SHP77 treated with DMSO at 0.1 percent for 48 hours (cell line): ENCODE measurements at places on chromosomes 6 and 20.

DNA sequence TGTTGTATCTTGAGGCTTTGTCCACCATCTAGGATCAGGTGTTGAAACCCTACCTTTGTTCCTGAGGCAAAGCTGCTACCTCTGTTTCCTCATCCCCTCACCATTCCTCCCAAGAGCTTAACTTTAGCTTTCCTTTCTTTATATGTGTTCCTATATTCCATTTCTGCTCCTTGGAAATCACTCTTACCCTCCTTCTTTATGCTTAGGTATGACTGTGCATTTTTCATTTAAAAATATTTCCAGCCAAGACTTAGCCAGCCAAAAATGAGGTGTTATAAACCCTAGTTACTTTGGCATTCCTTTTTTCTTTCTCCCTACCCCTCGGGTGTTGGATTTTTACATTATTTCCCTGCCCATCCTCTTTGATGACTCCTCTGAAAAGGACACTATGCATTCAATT, 57.7 kb downstream of the TSBP1 start:
- DNase-seq = no peak

- no peak for DNase-seq
Measured at GRCh38 chr6:156464100-156464878, 312.9 kb upstream of the ARID1B start.

DNA sequence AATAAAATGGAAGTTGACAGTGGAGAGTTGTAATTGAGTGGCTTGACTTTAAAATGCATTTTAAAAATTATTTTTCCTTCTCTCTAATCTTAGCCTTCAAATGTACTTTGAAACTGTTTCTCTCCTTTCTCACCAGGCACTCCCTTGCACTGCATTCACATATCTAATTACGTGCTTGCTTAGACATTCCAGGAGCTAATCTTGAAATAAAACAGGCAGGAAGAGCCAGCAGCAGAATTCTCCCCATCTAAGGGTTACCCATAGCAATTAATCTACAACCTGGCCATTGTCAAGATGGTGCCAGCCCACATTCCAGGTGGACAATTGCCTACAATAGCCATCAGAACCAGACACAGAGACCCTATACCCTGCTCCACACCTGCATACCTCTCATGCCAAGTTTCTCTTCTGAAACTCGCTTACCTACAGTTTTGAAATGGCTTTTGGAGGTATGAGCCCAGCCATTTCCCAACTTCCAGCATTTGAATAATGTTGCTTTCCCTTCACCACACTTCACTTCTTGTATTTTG, 167.6 kb upstream of the GJE1 start:
- DNase-seq = no peak

DNA sequence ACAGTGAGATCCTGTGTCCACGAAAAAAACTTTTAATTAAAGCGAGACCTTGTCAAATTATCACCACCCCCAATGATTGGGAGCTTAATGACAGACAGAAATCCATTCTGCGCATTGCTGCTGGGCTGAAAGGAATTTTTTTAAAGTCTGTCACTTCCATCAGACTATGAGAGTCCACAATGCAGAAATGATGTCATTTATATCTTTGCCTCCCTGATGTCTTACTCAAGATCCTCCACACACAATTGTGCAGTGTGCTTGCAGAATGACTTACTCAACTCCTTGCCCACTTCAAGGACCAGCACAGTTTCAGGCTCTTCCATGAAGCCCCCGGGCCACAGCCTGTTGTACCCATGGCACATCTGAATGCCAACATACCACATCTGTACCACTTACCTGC, 41.0 kb downstream of the GPLD1 start:
- no peak for DNase-seq

- no peak for DNase-seq
Measured at GRCh38 chr6:121791396-121792315, 356.2 kb downstream of the GJA1 start.

DNA sequence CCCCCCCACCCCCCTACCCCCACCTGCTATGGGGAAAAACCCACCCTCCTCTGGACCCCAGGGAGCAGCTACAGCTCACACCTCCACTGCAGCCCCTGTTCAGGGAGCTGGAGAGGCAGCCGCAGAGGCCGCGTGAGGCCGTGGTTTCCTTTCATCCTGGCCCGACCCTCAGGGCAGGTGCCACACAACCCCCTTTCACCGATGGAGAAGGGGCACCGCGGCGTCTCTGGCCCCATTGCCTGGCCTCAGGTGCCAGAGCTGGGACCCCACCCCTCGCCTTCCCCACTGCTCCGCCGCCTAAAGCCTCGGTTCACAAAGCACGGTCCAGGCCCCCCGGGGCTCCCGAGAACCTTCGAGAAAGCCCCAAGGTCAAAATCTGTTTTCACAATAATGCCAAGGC, 11.8 kb upstream of the KCNQ2 start:
- no peak for DNase-seq
